Activated CD4-positive, alpha-beta T cell treated with anti-CD3 and anti-CD28 coated beads for 48 hours (primary cell): ENCODE measurements at places on chromosomes 7 and 10.
A peak's percentile ranks its signal among the peaks of the same experiment; 100 is the strongest.

- DNase-seq: no peak
These were observed 79.9 kb upstream of the GNA12 start for GRCh38 chr7:2923886-2924574.

DNA sequence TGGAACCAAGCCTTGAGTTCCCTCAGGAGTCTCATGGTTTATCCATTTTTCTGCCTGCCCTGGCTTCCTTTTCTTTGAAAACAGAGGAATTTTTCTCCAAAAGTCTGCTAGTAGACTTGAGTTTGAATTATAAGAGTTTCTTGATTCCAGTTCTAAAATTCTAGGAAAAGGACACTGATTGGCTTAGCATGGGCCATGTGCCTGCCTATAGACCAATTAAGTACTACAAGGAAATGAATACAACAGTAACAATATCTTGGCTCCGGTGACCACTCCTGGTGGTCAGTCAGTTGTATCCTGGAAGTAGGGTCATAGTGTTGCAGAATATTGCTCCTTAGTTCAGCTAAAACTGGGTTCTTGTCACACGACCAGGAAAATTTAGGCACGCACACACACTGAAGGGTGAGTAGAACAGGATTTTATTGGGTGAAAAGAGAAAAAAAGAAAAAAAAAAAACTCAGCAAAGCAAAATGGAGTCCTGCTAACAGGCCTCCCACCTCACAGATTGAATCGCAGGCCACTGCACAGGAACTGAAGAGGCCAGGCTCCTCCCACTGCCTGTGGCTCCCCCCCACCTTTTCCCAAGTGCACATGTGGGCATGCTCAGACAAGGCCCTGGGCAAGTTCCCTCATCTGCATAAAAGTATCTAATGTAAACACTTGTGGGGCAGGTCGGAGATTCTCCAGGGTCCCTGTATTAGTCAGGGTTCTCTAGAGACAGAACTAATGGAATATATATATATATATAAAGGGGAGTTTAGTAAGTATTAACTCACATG is 155.1 kb downstream of the LYZL1 start:
- no peak for DNase-seq

GRCh38 chr10:100825325-100825875 is 80.0 kb downstream of the PAX2 start:
- DNase-seq: no peak

DNA sequence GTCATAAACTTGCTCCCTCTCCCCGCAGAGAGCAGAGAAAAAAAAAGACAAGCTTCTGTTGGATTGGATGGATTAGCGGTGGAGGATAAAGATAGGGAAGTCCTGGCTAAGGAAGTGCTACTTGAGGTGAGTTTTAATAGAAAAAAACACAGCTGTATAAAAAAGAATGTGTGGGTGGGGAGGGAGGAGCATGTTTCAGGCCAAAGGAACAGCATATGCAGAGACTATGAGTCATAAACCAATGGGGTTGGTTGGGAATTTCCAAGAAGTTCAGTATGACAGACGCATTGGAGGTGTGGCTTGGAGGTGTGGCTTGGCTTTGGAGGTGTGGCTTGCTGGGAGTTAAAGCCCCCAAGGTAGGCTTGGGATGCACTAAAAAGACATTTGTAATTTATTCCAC is 103.0 kb upstream of the LSM8 start:
- peak; percentile 59 for DNase-seq

GRCh38 chr7:121351682-121352081 is 22.9 kb downstream of the WNT16 start:
- DNase-seq: no peak
